ENCODE measurements at places on chromosomes 2 and 18. TPM values are rescaled to one million over a fixed set of nuclear protein-coding genes. Genes with fewer than 3 reads are reported as not detected.

DNA sequence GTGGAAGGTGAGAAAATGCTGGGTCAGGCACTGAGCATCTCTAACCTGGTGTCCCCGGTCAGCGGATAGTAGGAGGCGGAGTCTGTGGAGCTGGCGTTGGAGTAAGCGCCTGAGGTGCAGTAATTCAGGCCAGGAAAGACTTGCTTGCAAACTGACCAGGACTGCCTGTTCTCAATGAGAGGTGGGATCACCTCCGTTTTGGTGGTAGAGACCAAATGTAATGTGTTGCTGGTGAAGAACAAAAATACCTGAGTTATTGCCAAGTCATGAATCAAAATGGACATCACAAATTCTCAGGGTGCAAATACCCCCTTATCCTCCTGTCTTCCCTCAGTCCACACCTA is 24.2 kb downstream of the APOB start:
- no peak for DNase-seq

GRCh38 chr18:35153609-35154272 is 87.1 kb upstream of the ZNF397 start:
- no peak for DNase-seq

DNA sequence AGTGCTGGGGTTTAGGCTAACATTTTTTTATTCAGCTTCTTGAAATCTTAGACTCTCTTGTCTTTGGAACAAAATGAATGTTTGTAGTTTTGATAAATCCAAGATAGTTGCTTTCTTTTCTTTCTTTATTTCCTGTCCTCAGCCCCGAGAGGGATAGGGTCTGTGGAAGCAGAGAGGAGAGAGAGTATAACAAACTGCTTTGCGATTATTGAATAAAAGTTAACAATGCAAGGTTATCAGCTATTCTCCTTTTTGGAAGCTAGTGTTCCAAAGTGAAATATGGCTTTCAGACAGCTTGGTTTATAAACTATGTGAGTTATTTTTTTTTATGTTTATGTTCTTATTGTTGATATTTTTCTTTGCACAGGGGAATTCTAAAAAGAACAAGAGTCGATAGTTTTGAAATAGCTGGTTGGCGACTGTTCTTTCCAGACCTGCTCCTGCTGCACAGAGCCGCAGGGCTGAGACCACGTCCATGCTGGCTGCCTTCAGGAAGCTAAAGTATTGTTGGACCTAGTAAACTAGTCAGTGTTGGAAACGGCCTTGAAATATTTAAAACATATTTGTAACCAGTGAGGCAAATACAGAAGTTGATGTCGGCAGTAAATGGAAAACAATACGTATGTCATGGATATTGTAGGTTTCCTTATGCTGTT is 15.5 kb upstream of the STON1 start:
- peak; percentile 22 for DNase-seq

- no peak for DNase-seq
These were observed 512.1 kb upstream of the LRATD1 start for GRCh38 chr2:14120376-14120775.

GRCh38 chr2:159506202-159506601 is 110.1 kb downstream of the BAZ2B start:
- no peak for DNase-seq

- no peak for DNase-seq
These were observed 68.3 kb upstream of the RND3 start for GRCh38 chr2:150555611-150556356.

DNA sequence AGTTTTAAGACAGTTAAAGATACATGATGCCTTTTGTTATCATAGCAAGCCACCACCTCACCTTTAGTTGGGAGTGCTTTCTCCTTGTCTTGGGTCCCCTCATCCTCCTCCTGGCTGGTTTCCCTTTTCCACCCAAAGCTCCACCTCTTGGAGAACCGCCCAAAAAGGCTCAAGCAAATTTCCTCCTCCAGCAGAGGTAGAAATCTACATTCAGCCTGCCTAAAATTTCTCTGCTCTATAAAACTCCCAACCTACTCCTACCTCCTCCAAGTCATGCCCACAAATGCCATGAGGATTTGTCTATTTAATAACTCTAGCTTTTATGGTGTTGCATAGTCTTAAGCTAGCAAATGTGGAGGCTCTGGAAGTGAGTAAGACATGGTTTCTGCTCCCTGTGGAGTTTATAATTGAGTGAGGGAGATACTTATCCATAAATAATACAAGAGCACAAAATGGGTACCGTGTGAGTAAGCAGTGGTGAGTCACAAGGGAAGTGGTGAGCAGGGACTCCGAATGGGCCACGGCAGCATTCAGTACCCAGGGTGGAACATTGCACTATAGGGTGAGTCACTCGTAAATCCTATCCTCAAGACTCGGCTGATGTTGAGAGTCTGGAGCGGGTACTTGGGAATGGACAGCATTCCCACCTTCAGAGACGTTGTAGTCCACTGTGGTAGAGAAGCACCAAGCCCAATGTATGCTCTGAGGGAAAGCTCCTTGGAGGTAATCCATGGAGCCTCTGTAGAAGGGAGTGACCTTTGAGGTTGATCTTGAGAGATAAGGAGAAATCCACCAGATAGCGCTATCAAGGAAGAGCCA is 146.3 kb downstream of the RTN4 start:
- DNase-seq, result peak; percentile 97

DNA sequence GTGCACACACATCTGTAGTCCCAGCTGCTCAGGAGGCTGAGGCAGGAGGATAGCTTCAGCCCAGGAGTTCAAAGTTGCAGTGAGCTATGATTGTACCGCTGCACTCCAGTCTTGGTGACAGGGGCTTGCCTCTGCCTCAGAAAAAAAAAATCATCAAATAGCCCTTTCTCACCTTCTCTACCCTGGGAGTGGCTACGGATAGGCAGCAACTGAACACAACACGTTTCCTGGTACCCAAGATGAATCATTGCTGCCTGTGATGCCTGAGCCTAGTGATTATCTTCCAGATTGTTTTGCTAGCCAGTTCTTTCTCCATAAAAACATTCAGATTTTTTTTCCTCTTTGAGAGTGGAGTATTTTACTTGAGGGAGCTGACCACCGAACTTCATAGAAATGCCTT is 13.5 kb downstream of the INPP4A start:
- DNase-seq, result peak; percentile 29

Gene EPB41L5
- polyA plus RNA-seq, result 11.6 TPM

Gene USP40
- 26.2 TPM for polyA plus RNA-seq

Gene SERPINB10
- polyA plus RNA-seq, result 0.08 TPM

Gene TBR1
- polyA plus RNA-seq, result 0.01 TPM

Gene RESP18
- not detected for polyA plus RNA-seq

Gene CLEC4F
- not detected for polyA plus RNA-seq

Data from fibroblast of lung (primary cell).